Right renal cortex interstitium (tissue), 3 donors: ENCODE measurements at places on chromosomes 2 and 18.
A peak's percentile ranks its signal among the peaks of the same experiment; 100 is the strongest.

DNA sequence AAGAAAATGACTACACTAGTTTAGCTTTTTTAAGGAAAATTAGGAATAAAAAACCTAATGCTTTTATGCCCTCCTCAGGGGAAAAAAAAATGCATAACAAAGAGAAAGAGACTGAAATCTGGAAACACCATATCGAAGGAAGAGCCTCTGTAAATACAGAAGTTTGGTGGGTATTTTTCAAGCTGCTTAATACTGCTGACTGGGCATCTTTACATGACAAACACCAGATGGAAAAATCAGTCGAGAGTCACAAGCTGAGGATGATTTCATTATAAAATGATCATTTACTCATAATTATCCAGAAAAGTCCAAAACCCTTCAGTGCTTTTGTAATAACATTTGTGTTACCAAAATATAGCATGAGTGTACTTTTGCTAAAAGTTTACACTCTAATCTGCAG lies 1600.7 kb upstream of the ACVR2A start:
- no peak for DNase-seq

GRCh38 chr2:46097714-46098480 lies 199.3 kb upstream of the EPAS1 start:
- peak; percentile 83 for DNase-seq

- DNase-seq, result no peak
Observed at GRCh38 chr2:187912950-187913349, 358.7 kb upstream of the TFPI start.

GRCh38 chr2:106638043-106638442 lies 150.9 kb downstream of the CD8B2 start:
- DNase-seq, result no peak

DNA sequence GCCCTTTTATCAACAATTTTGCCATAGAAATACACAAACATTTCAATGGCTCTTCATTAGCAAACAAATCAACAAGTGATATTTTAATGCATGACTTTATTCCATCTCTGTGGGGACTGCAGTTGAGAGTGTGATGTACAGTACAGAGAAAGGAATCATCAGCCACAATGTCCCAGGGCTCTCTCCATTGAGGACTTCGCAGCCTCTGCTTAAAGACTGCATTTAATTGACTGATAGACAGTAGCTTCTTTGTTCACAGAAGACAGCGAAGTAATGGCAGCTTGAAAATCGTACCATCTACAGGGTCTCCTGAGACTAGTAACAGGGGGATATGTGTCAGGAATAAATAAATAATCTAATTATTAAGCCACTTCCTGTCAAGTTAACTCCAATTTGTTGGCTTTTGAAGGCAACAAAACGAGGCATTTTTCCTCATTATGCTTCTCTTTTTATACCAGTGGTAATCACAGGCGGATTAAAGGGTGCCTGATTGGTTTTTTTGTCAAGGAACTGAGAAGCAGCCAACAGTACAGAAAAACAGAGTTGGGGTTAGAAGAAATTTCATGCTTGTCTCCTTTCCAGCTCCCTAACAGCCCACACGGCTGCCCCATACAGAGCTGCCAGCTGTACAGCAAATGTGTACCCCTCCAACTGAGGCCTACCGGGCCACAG lies 164.3 kb downstream of the ZNF521 start:
- DNase-seq, result no peak

- DNase-seq, result no peak
Observed at GRCh38 chr2:71850306-71850801, 297.3 kb downstream of the CYP26B1 start.

DNA sequence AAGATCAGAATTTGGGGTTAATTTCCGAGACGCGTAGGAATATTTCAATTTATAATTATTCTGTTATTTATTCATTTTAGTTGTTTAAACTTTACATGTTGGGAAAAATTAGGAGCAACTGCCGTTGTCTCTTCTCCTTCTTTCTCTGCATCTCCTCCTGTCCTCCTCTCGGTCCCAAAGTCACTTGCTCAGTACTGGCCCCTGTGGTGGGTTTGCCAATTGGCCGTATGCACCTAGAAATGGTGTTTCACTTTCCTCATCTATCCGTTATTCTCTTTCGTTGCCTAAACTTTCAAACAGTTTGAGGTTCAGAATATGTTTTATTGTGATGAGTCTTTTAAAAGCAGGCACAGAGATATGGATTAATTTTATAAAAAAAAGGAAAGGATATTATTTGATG lies 517.9 kb downstream of the PLCL1 start:
- no peak for DNase-seq

DNA sequence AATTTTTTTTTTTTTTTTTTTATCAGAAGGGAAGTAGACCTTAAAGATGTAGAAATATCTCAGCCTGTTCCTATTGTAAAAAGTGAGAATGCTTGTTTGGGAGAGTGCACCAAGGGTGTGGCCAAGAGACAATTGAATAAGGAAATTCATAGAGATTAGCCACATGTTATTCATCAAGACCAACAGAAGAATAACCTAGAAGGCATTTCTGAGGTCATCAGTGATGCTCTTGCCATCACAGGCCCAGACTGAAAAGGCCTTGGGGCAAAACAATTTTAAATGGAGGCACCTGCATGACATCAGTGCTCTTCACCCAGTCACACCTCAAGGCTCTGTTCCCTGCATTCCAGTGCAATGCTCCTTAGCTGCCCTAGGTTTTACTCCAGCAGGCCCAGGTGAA lies 2043.3 kb upstream of the PIK3C3 start:
- no peak for DNase-seq

- no peak for DNase-seq
Observed at GRCh38 chr18:39764873-39765272, 2190.2 kb upstream of the PIK3C3 start.

GRCh38 chr2:235416858-235417499 lies 76.9 kb upstream of the AGAP1 start:
- DNase-seq, result no peak

DNA sequence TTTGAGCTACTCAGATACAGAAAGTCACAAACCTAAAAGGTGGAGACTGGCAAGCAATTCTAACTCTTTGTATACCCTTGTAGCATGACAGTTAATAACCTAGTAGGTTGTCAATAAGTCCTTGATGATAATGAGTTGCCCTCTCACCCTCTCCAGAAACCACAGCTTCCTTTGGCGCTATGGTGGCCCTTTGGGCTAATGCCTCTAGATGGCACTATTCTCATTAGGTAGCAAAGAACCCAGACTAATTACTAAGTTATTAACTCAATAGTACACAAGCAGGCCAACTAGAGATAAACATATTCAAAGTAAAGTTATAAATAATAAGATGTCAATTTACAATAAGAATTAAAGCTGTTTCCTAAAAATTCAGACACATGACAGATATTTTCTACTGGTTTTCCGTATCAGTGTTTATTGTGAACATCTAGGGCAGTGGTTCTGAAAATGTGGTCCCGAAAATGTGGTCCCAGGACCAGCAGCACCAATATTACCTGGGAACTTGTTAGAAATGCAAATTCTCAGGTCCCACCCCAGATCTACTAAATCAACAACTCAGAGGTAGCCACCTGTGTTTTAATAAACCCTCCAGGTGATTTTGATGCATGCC lies 41.1 kb downstream of the LDAH start:
- no peak for DNase-seq

GRCh38 chr18:48913201-48913600 lies 37.6 kb downstream of the SMAD7 start:
- DNase-seq, result no peak

GRCh38 chr2:222427646-222428301 lies 3.4 kb downstream of the SGPP2 start:
- DNase-seq, result no peak

DNA sequence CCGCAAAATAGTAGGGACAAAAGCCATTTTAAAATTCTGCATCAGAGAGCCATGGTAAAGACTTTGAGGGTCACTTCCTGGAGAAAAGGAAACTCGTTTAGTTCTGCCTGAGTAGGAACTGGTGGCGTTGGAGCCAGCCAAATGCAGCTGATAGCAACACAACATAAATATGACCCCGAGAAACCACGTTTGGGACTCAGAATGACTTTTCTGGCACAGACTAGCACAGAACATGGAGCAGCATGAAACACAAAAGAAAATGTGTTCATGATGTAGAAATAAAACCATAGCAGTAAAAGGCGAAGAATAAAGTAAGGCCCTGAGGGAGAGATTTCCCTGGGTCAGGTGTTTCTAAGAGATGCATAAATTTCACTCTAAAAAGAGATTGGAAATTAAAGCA lies 149.2 kb upstream of the KLHL29 start:
- DNase-seq, result no peak

- peak; percentile 23 for DNase-seq
Observed at GRCh38 chr2:2328848-2329247, 2.2 kb downstream of the MYT1L start.

DNA sequence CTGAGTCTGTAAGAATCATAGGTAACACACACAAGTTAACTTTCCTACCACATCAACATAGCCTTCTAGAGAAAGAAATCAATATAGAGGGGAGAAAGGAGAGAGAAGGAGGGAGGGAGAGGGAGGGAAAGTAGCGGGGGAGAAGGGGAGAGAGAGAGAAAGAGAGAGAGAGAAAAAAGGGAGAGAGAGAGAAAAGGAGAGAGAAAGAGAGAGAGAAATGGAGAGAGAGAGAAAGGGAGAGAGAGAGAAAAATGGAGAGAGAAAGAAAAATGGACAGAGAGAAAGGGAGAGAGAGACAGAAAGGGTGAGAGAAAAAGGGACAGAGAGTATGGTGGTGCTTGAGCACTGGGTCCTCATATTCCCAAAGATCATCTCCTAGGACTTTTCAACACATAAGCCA lies 591.7 kb downstream of the ZEB2 start:
- no peak for DNase-seq

DNA sequence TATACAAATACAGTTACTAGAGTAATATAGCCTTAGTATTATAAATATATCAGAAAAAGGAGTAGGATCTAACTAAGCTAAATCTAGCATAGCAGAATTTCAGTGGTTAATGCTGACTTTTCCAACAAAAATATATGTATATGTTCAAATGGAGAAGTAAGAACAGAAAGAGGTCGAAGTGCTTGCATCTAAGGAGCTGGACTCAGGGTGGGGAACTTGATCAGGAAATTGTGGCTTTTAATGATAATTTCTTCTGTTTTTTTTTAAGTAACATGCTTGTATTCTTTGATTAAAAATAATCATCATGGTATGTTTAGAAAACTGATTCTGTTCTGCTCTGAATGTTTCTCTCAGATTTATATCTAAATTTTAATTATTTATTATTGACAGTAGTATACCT lies 327.1 kb downstream of the GALNT13 start:
- no peak for DNase-seq

- DNase-seq, result no peak
Observed at GRCh38 chr2:26299471-26300101, 46.4 kb upstream of the SELENOI start.

- no peak for DNase-seq
Observed at GRCh38 chr18:72843743-72844142, 24.0 kb downstream of the NETO1 start.

- DNase-seq, result no peak
Observed at GRCh38 chr2:28951910-28952835, 28.9 kb upstream of the TOGARAM2 start.

DNA sequence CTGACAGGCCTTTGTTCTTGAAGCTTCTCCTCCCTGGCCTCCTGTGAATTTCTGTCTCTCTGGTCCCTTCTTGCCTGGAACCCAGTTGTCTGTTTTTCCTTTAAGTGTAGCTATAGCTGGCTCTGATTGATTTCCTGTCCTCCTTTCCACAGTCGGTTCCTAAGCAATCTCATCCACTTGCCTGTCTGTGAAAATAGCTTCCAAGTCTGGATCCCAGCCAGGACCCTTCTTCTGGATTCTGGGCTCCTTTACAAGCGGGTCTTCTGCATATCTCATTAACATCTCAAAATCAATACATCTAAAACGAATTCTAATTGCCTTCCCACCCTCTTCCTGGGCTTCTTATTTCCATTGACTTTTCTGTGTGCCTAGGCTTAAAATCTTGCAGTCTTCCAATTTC lies 124.9 kb downstream of the DAW1 start:
- no peak for DNase-seq

DNA sequence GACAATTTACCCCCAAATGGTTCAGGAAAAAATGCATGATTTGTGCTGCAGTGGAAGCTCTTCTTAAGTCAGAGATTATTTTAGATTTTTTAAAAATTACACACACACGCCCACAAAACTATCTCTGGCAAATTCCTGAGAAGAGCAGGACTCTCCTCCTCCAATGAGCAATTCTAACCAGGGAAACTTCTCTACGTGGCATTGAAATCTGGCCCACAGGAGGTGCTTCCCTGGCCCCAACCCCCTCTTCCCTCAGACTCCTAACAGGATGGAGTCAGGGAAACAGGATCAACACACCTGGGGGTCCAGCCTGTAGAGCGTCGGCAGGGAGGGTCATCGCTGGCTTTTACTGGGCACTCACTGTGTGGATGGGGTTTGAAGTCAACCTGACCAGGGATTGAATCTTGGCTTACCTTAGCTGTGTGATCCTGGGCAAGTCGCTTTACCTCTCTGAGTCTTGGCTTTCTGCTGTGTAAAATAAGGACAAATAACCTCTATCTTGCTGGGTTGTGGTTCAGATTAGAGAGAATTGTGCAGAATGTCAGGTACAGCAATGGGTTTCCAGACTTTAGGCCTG lies 65.4 kb upstream of the ASAP2 start:
- DNase-seq, result no peak

DNA sequence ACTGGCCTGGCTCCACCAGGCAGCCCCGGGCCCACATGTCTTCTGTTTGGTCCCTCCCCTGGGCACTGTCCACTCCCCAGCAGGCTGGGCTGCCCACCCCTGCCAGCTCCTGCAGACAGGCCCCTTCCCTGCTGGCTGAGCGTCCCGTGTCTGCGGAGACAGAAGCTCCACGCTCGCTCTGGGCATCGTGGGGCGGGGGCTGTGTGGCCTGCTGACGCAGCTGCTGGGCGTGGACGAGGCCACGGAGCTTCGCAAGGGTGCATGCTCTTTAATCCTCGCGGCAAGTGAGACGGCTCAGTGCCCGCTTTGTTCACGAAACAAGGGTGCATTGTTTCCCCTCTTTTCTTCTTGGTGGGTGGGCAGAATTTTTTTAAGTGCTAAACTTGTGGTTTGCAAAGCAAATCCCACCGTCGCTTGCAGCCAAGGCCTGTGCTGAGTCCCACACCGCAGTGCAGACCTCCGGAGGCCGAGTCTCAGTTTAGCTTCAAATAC lies 132.8 kb upstream of the CTDP1 start:
- no peak for DNase-seq

DNA sequence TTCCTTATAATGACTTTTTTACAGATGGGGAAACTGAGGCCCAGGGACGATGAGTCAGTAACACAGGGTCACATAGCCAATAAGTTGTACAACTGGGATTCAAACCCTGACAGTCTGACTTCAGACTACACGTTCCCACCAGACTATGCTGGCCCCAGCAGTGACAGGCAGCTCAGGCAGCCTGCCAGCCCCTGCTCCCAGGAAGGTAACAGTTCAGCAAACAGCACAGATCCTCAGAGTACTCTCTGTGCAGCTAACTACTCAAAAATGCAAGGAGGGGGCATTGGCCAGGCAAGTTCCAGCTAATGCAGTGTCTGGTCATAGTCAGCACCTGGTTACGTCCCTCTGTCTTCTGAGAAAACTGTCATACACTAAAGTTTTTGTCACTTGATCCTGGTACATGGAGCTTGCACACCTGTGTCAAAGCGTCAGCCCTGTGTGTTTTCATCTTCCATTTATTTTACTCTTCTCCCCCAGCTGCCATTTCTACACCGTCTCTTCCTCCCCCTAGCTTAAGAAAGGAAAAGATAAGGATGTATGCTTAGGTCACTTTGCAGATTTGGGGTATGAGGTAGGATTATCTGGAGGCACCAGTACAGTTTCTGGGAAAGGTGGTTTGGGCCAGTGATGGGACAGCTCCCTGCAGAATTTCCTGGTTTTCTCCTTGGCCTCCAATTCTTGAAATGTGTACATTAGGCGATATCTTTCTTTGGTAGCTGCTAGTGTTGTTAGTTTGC lies 4.5 kb downstream of the SMARCAL1 start:
- DNase-seq, result no peak
